ENCODE measurements at places on chromosomes 2 and 18.

GRCh38 chr2:235493775-235494715 lies at the start of gene AGAP1:
Gene AGAP1, plus strand, starts transcription at chr2:235494043.
- peak; percentile 93 for DNase-seq

GRCh38 chr2:72036595-72036994 lies 111.1 kb downstream of the CYP26B1 start:
- no peak for DNase-seq

DNA sequence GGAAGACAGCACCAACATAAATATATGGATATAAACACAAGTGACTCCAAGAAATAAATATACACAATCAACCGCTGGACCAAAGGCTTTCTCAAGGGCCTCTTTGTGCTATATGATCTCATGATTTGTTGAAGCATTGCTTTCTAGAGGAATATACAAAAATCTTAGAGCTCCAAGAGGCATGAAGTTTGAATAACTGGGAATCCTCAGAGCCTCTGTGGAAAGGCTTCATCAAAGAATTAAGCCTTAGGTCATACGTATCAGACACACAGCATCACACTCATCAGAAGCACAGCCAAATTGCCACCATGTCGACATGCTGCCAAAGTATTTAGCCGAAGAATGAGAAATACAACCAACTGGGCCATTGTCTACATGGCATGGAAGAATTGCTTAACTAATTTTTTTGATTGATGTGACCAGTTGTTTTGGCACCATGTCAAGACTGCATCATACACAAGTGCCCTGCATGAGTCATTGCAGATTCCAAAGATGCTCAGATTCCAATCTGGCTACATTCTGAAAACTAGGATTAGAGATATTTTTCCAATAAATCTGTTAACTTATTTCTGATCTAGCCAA lies 860.6 kb upstream of the ZEB2 start:
- DNase-seq: no peak

GRCh38 chr18:32848826-32849225 lies 76.0 kb upstream of the KLHL14 start:
- DNase-seq: no peak

DNA sequence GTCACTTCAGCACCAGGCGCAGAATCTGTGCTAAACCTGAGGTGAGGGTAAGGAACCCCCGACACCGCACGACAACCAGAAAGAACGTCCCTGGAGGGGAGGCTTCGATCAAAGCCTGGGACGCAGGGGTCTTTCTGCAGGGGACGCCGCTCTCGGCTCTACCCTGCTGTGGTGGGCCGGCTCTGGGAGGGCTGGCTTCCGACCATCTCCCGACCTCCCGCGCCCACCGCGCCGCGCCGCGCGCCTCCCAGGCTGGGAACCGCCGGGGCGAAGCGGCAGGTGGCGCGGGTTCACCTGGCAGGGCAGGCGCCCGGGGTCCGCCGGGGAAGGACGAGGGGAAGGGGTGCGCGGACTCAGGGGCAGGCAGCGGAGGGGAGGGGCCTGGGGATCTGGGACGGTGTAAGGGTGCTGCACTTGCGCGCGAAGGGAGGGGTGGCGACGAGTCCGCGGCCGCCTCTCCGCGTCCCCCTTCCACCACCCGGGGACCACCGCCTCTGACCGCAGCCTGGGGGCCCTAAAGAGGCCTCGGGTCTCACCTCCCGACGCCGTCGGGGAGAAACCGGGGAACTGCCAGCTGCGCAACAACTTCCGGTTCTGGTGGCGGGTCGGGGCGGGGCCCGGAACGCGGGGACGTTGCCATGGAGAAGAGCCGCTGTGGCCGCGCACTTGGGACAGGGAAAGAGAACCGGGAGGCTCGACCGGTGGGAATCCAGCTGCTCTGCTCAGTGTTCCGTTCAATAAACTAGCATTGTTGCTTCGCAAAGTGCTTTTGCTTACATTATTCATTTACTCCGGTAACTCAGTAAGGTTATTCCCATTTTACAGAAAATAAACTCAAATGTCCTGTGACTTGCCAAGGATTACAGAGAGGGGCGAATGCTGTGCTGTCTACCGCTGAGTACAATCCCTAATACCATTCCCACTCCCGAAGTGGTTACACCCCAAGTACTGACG lies at the start of gene ZNF396:
Gene ZNF396 (minus strand): TSS at position 596 of the 954 bp plus-strand sequence. CDS start 3,045 bp downstream, outside the sequence.
- DNase-seq: peak; percentile 55

DNA sequence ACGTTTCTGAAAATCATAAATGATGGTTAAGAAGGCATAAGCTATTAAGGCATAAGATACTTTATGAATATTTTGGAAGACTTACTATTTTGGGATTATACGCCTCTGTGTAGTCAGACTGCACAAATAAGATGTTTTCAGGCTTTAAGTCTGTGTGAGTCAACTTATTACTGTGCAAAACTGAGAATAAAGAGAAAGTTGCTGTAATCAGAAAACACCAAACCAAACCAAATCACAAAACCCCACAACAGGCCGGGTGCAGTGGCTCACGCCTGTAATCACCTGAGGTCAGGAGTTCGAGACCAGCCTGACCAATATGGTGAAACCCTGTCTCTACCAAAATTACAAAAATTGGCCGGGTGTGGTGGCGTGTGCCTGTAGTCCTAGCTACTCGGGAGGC lies 7.7 kb downstream of the CLK1 start:
- DNase-seq: no peak

GRCh38 chr2:137523931-137524330 lies 440.3 kb upstream of the HNMT start:
- no peak for DNase-seq

- DNase-seq: no peak
These were observed 174.9 kb downstream of the RAB3GAP1 start for GRCh38 chr2:135226961-135227360.

DNA sequence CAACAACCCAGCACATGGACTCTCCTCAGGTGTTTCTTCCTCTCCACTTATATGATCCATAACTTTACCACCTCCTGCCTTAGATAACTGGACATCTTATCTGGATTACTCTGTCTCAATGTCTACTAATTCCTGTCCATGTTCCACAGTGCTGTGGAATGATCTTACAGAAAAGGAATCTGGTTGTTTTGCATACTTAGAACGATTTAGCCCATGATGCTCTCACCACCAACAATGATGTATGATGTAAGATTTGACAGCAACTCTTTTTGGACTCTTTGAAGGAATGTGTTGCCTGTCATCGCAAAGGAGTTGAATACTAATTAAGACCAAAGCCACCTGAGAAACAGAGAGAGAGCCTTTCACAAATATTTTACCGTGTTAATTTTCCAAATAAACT lies 37.7 kb upstream of the SYT4 start:
- no peak for DNase-seq

- DNase-seq: no peak
These were observed 28.2 kb downstream of the MAIP1 start for GRCh38 chr2:199983534-199983933.

DNA sequence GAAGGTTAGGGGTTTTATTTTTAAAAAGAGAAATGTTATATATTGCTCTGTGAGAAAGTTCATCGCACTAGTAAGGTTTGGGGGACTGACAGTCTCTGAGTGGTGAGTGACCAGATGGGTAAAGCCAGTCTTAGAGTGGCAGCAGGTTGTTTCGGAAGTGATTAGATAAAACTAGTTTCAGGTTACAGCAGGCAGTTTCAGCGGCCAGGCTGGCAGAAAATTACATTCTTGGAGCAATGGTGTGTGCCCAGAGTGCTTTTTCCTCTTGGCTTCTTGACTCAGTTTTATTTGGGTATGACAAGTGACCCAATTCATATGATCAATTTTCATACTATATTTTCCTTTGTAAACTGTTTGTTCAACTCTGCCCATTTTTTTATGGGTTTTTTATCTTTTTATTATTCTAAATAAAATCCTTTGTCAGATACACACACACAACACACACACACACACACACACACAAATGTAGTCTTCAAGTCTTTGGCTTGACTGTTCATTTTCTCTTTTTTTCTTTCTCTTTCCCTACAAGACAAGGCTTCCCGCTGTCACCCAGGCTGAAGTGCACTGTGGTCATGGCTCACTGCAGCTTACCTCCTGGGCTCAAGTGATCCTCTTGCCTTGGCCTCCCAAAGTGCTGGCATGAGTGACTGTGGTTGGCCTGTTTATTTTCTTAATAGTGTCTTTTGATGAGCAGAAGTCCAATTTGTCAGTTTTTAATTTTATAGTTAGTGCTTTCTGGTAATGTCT lies 30.9 kb downstream of the RALBP1 start:
- DNase-seq: no peak

DNA sequence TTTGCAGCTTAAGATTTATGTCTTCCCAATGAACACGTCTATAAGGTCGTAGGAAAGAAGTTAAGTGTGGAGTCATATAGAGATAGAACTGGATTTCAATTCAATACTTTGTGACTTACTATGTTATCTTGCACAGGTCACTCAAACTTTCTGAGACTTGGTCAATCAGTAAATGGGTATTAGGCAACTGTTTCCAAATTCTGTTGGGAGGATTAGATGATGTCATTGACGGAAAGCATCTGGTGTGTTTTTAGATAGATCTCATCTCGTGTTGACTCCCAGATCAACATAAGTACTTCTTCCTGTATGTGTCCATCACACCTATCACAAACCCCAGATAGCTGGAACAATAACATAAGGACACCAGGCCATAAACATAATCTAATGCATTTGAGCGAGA lies 771.1 kb upstream of the FANCL start:
- DNase-seq: no peak
